ENCODE measurements at places on chromosomes 4 and X.

DNA sequence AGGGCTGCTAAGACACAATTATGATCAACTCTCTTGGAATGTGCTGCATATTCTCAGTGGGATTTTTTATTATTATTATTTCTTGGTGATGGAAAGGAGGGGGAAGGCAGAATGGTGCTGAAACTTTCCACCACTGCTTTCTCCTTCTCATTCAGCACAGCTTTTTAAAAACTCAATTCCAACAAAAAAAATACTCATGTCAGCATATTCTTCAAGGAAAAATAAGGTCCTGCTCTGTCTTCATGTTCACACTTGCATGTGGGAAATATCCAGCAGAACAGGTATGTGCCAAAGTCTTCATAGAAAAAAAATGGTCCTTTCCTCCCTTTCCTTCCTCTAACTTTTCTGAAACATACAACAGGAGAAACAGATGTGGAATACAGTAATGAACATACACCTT is 144.0 kb upstream of the ADAMTS3 start:
- no peak for DNase-seq

DNA sequence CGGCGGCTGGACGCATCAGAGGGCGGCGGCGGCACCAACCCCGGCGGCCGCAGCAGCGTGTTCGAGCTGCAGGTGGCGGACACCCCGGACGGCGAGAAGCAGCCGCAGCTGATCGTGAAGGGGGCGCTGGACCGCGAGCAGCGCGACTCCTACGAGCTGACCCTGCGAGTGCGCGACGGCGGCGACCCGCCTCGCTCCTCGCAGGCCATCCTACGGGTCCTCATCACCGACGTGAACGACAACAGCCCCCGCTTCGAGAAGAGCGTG is 1.9 kb downstream of the PCDH7 start:
- DNase-seq, result no peak

- DNase-seq, result no peak
Observed at GRCh38 chr4:3729882-3730226, 36.3 kb upstream of the ADRA2C start.

DNA sequence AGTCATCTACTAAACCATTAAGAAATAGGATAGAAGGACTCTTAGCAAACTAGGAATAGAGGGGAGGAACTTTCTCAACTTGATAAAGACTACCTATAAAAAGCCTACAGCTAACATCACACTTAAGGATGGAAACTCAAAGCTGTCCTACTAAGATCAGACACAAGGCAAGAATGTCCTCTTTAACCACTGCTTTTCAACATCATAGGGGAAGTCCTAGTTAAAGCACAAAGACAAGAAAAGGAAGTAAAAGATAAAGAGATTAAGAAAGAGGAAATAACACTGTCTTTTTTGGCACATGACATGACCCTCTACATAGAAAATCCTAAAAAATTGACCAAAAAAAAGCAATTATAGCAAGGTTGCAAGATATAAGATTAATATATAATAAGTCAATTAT is 136.6 kb downstream of the FBXW7 start:
- DNase-seq, result no peak

DNA sequence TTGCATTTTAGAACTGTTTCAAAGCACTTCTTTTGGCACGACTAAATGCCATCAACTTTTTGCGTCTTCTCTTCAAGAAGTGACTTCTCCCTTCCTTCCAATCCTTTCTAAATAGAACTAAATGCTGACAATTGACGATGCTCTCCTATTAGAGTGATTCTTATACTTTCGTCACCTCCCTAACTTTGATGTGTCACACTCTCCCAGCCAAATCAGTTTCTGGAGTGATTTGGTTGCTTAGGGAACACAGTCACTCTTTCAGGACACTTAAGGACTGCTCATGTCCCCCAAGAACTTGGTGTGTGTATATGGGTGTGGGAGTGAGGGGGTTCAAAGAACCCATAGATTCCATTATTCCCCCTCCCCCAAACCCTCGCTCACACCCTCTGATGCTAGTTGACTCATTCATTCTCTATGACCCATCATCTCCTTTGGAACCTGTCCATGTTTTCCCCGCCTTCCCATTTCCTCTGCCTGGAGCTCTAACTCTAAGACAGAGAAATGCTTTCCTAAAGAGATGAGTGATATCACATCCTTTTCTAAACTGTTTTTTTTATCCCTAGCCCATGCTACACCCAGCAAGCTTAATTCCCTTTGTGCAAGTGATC is 26.8 kb upstream of the AREG start:
- no peak for DNase-seq

DNA sequence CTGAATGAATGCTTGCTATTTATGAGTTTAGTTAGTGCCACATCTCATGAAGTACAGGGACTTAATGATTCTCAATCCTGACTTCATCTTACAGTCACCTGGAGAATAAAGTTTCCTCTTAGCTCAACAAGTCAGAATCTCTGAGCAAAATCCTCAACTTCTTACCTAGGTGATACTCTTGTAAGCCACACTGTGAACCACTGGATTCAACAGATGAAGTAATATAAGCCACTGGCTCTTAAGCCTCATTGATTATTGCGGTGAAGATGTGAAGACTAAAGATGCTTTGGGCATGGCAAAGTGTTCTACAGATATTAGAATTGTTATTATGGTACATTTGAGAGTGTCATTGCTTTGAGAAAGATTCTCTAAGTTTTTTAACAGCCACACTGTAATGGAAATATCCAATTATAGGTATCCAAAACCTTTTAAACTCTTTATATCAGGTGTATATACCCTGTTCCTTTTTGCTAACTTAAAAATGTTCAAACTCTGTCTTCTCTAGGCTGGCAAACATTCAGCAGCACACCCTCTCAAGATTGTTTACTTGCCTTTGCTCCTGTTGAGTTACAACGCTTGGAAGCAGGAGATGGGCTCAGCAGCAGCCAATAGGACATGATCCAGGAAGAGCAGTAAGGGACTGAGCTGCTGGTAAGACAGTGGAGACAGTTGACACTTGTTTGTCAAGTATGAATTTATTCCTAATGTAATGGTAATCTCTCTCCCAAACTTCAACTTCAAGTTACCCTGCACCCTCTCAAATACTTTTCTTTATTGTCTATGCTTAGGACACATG is 43.4 kb downstream of the TET2 start:
- no peak for DNase-seq

DNA sequence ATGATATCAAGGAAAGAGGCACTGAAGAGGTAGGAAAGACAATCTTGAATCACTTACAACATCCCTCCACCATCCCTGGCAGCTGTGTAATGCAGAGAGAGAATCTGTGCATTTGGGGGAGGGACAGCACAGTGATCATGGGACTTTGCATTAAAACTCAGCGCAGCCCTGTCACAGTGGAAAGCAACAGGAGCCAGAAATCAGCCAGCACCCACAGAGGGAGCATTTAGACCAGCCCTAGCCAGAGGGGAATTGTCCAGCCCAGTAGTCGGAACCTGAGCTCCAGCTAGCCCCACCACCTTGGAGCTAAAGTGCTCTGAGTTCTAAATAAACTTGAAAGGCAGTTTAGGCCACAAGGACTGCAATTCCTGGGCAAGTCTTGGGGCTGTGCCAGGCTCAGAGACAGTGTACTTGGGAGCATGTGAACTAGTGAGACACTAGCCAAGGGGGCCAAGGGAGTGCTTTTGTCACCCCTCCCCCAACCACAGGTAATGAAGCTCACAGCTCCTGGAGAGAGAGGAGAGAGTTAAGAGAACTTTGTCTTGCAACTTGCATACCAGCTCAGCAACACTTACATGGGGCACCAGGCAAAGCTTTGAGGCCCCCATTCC is 83.9 kb upstream of the FAM241A start:
- DNase-seq, result no peak

- DNase-seq, result no peak
Observed at GRCh38 chrX:5958523-5958922, 270.1 kb downstream of the NLGN4X start.

GRCh38 chrX:29422034-29422433 is 793.3 kb upstream of the MAGEB2 start:
- DNase-seq, result no peak

Data from activated CD4-positive, alpha-beta T cell treated with anti-CD3 and anti-CD28 coated beads, Interleukin-2, amount 50 U/mL, for 1 hour (primary cell).